SIG-M5 (cell line): ENCODE measurements at places on chromosomes 16 and 17.
A peak's percentile ranks its signal among the peaks of the same experiment; 100 is the strongest.

- no peak for DNase-seq
Measured at GRCh38 chr17:72267601-72268000, 146.8 kb downstream of the SOX9 start.

DNA sequence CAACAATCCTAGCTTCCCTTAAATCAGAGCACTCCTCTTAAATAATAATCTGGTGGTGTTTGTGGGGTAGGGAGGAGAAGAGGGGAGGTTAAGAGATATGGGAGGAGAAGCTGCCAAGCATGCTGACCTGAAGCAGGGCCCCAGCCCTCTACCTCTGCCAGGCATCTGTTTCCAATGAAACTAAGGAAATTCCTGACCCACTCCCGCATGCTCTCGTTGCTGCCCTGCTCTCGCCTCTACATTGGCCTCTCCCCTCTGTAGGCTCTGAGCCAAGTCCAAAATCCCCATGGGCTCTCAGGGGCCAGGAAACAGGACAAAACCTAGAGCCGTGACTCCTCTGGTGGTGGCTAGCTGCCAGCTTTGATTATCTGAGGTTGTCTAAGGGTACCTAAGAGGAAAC, 559.5 kb upstream of the CDH11 start:
- DNase-seq, result no peak

- no peak for DNase-seq
Measured at GRCh38 chr16:85258166-85258565, 145.9 kb upstream of the CIBAR2 start.

DNA sequence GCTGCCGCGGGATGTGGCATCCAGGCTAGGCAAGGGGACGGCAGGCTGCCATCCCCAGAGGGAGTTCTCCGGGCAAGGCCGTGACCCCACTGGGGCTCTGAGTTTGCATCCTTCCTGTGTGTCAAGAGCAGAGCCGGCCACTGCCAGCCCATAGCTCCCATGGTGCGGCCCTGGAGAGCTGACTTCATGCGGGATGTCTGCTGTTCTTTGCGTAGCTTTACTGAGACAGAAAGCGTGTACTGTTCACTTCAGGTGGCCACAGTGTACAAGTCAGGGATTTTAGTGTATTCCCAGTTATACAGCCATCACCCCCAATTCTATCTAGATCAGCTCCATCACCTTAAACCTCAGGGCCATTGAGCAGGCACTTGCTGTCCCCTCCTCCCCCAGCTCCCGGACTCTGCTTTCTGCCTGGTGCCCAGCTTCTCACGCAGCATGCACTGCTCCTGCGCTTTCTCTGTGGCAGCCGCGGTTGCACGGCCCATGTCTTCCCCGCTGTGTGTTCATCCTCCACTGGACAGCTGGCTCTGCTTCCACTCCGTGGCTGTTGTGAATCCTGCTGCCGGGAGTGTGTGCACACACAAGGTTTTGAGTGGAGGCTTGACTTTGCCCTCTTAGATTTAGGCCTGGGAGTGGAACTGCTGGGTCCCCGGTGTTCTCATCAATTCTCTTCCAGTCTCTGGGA, 71.2 kb downstream of the KLHDC4 start:
- DNase-seq, result no peak

DNA sequence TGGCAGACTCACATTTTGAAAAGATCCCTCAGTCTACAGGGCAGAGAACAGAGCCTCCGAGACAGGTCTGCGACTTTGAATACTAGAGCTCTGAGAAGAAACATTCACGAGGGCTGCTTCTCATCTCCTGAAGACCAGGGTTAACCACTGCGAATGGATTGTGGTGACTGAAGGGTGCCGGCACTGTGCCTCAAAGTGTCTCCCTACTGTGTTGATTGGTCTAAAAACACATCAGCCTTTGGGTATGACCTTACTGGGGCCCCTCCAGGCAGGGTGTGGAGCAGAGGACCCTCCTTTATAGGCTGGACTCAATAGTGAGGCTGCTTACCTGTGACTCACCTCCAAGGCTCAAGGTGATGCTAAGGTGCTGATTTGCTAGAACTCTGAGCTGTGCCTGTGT, 2.6 kb upstream of the LGALS9 start:
- no peak for DNase-seq

DNA sequence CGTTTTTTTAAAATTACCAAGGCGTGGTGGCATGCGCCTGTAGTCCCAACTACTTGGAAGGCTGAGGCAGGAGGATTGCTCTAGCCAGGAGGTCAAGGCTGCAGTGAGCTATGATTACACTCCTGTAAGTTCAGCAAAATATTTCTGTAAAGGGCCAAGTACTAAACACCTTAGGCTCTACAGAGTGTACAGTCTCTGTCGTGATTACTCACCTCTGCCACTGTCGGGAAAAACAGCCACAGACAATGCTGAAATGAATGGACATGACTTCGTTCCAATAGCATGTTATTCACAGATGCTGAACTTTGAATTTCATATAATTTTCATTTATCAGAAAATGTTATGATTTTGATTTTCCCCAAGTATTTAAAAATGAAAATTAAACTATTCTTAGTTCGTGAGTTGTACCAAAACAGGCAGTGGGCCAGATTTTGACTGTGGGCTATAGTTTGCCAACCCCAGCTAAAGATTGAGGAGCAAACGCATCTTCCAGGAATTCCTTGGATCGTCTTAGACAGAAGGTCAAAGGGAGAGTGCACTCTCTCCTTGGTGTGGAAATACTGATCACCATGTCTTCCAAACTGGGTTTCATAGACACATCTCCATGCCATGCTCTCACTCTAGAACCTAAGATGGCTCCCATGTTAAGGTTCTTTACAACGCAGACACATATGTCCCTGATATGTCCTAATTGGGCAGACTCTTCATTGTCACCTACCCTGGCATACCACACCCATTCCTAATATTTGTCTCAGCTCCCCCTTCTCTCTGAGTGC, 89.5 kb downstream of the MARF1 start:
- no peak for DNase-seq

- DNase-seq, result no peak
Measured at GRCh38 chr17:34579017-34579946, at the start of gene TMEM132E. Gene TMEM132E (plus strand): TSS chr17:34579582. CDS start chr17:34581077, 1,495 bp downstream.

- no peak for DNase-seq
Measured at GRCh38 chr16:48110982-48111381, 44.8 kb downstream of the ABCC12 start.

- no peak for DNase-seq
Measured at GRCh38 chr17:40694584-40694983, 9.0 kb downstream of the KRT24 start.

DNA sequence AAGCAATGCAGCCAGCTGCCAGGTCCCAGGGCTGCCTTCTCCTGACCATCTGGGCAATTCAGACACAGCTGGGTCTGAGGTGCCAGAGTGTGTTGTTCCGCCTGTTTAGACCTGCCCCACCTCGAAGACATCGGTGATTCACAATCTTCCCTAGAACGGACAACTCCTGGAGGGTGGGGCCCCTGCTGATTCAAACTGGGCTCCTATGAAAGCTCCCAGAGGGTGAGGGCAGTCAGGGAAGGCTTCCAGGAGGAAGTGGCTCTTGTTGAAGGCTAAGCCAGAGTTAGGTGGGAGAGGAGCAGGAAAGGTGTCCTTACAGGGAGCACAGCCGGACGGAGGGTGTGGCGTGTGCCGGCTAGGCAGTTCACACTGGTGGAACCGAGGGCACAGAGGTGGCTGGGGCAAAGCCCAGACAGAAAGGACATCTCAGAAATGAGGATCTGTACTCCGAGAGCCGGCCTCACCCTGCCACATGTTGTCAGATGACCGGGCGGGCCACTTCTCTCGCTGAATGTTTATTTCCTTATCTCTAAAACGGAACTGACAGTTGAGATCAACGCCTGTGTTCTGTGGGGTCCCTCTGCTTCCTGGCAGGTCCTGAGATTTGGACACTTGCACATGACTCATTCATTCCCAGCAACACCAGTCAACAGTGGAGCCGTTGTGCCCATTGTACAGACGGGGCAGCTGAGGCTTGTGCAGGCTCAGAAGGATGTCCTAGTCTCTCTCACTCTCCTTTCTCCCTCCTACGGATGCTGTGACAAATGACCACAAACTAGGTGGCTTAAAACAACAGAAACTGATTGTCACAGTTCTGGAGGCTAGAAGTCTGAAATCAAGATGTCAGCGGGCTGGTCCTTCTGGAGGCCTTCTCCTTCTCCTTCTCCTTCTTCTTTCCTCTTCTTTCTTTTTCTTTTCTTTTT, 26.9 kb upstream of the LITAF start:
- DNase-seq, result peak; percentile 46

DNA sequence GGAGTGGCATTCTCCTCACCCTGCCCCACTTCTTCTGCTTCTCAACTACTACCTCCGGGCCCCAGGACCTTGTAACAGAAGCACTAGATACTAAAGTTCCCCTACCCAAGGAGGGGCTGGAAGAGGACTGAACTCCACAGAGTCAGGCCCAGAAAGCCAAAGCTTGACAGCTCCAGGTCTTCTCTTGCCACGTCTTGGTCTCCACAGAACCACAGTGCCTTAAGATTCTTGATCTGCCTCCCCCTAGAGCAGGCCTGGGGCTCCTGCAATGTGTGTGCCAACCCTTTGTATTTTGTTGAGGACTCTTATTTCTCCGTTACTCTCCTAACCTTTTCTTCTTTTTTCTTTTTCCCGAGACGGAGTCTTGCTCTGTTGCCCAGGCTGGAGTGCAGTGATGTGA, 4.0 kb downstream of the SLC16A13 start:
- DNase-seq, result no peak

DNA sequence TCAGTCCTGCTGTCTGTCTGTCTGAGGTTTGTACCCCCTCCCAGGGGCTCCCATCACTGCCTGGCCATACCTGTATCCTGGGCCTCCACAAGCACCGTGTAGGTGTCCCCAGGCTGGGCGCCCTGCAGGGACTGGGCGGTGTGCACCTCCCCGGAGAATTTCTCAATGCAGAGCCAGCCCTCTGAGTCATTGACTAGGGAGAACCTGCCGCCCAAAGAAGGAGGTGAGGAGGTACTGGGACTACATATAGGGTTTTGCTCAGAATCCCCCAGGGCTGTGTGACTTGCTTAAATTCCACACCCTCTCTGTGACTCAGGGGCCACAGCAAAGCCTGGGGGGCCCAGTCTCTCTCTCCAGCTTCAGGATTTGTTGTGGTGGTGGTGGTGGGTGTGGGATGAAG, 7.6 kb downstream of the CDH16 start:
- no peak for DNase-seq

DNA sequence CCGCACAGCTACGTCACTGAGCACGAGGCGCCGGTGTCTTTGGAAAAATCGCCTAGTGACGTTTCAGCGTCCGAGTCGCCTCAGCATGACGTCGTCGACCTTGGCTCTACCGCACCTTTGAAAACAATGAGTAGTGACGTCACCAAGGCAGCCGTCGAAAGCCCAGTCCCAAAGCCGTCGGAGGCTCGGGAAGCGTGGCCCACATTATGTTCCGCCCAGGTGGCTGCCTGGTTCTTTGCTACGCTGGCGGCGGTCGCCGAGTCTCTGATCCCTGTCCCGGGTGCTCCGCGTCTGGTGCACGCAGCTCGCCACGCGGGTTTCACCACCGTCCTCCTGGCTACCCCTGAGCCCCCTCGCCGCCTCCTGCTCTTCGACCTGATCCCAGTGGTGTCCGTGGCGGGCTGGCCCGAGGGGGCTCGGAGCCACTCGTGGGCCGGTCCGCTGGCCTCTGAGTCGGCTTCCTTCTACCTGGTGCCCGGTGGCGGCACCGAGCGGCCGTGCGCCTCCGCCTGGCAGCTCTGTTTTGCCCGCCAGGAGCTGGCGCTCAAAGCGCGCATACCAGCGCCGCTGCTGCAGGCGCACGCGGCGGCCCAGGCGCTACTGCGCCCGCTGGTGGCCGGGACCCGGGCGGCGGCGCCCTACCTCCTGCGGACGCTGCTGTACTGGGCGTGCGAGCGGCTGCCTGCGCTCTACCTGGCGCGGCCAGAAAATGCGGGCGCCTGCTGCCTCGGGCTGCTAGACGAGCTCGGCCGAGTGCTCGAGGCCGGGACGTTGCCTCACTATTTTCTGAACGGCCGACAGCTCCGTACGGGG, 1.5 kb downstream of the TMEM102 start:
- DNase-seq, result no peak

GRCh38 chr17:38464723-38465390, 36.6 kb downstream of the ARHGAP23 start:
- no peak for DNase-seq

GRCh38 chr16:11087691-11088073, 143.3 kb downstream of the CLEC16A start:
- no peak for DNase-seq

- DNase-seq, result no peak
Measured at GRCh38 chr17:39835038-39835786, 28.9 kb downstream of the IKZF3 start.

DNA sequence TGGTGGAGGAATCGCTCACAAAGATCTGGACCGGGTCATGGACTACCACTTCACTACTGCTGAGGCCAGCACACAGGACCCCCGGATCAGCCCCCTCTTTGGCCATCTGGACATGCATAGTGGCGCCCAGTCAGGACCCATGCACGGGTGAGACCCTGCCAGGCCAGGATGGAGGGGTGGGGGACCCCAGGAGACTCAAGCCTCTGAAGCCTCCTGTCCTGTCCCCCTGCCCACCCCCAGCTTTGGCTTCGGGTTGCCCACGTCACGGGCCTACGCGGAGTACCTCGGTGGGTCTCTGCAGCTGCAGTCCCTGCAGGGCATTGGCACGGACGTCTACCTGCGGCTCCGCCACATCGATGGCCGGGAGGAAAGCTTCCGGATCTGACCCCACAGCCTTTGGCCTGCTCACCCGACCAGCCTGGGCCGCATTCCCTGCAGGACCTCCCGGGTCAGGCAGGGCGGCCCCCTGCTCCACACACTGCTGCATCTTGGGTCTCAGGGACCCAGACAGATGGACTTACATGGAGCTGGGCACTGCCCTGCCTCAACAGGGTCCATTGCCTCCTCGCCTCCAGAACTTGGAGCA, 3.8 kb downstream of the BCKDK start:
- no peak for DNase-seq

GRCh38 chr17:68221786-68222185, 26.1 kb upstream of the AMZ2 start:
- no peak for DNase-seq

- no peak for DNase-seq
Measured at GRCh38 chr16:81409016-81409556, 35.5 kb upstream of the CMIP start.

DNA sequence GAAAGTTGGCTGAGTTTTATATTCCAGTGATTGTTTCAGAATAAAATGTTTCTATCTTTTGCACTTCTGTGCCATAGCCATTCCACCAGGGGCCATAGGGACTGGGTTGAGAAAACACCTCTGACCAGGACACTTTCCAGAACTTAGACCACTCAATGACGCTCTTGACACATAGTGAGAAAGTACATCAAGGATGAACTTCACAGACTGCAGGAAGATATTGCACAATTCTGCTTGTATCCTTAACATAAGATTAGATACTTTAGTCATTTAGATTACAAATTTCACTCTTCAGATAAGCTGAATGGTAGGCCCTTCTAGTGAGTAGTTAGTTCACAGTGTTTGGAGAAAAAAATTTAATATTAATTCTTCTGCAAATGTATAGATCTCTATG, 13.0 kb upstream of the MPHOSPH6 start:
- DNase-seq, result no peak

- no peak for DNase-seq
Measured at GRCh38 chr17:55829995-55830612, 79.3 kb downstream of the PCTP start.

GRCh38 chr17:62119373-62119772, 54.3 kb upstream of the MED13 start:
- no peak for DNase-seq

- DNase-seq, result no peak
Measured at GRCh38 chr17:79276821-79277220, 202.2 kb downstream of the ENGASE start.

- no peak for DNase-seq
Measured at GRCh38 chr17:55210292-55210691, 54.5 kb upstream of the HLF start.

- no peak for DNase-seq
Measured at GRCh38 chr16:50002190-50002589, 22.8 kb upstream of the CNEP1R1 start.
